ENCODE measurements at places on chromosomes 13 and 19. TPM values are rescaled to one million over a fixed set of nuclear protein-coding genes. Genes with fewer than 3 reads are reported as not detected.
A peak's percentile ranks its signal among the peaks of the same experiment; 100 is the strongest.

DNA sequence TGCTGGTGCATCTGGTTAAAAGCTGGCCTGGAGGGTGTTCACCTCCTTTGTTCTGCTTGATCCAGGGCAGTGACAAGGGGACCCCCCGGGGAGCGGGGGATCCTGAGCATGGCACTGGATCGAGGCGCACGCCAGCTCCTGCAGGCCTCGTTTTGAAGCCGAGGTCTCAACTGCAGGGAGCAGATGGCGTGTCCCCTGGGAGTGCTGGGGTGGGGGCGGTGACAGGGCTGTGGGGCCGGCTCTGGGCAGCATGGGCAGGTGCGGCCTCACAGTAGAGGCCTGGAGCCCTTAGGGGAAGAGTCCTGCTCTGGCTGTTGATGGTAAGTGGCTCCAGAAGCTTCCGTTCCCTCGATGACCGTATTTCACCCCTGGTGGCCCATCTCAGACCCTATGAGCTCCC, 51.8 kb downstream of the CRTC1 start:
- no peak for DNase-seq

DNA sequence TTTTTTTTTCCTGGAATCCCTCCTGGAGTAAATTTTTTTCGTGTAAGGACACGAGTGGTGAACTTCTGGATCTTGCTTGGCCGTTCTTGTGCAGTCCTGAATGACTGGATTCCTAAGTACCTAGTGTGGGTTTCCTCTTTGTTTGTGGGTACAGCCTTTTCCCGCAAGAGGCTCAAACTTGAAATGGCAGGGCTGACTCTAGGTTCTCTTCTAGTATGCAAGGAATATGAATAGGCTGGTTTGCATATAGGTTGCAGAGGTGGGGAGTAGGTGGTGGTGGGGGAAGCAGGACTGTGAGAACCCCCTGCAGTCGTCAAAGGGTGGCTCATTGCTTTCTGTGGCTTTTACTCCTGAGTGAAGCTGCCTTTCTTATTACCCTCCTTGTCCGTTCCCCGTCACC, 13.6 kb downstream of the UBAC2 start:
- DNase-seq: no peak

DNA sequence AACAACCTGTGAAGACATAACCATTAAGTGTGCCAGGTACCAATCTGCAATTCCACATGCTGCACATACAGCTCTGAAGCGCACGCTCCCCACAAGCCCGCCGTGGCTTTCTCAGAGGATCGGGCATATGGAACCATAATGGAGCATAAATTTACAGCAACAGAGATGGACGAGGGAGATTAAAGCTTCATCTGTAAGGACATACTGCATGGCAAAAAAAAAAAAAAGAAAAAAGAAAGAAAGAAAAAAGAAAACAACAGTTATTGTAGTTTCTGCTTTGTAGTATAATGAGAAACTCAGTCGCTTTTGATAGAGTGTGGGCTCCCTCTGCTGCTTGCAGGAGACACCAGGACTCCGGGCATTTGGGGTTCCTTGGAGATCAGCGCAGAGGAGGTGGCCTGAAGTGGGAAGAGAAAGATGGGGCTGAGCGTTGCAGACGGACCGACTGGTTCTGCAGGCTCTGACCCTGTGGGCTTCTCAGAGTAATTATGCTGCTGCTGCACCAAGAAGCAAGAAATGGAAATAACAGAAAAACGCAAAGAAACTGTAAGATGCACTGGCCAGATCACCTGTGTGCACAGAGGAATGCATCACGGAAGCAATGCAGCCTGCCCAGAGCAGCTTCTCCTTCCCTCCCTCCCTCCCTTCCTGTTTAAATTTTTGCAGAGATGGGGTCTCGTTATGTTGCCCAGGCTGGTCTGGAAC, 10.8 kb upstream of the PDCD5 start:
- peak; percentile 67 for DNase-seq

GRCh38 chr13:49567491-49567890, 17.9 kb downstream of the RCBTB1 start:
- DNase-seq: no peak

DNA sequence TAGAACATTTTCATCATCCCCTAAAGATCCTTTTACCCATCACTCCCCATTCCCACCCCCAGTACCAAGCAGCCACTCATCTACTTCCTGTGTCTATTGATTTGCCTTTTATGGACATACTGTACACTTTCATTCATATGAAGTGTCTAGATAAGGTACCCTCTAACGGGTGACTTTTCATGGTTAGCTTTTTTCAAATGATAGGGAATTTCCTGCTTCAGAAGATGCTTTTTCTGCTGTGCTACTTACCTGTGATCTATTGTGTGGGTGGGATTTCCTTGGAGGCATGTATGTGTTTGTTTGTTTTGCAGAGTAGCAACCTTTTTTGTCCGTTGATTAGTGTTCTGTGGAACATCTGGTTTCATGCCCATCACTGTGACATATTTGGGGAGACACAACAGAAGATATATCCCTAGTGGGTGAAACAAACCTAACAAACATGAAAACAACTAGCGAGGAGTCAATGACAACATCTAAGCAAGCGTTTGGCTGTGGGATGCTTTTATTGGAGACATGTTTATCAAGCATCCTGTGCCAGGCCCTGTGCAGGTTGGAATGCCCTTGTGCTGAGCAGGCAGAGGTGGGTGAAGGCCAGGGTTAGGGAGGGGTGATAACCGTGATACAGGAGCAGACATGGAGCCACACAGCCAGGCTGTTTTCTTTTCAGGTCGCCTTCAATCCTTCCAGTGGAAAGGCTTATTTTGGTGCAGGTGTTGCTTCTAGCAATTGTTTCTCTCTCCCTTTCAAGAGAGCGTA, 17.6 kb downstream of the SPINT2 start:
- DNase-seq: no peak

DNA sequence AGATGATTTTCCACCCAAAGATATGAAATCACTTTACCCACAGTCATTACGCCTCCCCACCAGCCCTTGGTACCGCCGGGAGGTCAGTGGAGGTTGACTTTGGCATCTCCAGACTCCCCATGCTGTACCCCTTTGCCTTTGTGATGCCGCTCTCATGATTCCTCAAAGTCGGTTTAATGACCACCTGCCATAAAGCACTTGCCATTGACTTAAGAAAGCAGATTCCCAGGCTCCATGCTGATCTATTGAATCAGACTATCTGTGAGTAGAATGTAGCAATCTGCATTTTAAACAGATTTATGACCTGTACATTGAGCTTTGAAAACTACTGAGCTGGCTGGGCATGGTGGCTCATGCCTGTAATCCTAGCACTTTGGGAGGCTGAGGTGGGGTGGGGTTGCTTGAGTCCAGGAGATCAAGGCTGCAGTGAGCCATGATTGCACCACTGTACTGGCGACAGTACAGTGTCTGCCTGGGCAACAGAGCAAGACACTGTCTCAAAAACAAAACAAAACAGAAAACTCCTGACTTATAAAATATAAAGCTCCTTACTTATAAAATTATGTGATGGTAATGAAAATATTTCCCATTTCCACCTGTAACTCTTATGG, 235.2 kb downstream of the KLF5 start:
- no peak for DNase-seq

- peak; percentile 9 for DNase-seq
Measured at GRCh38 chr13:48852911-48853727, 122.6 kb upstream of the FNDC3A start.

DNA sequence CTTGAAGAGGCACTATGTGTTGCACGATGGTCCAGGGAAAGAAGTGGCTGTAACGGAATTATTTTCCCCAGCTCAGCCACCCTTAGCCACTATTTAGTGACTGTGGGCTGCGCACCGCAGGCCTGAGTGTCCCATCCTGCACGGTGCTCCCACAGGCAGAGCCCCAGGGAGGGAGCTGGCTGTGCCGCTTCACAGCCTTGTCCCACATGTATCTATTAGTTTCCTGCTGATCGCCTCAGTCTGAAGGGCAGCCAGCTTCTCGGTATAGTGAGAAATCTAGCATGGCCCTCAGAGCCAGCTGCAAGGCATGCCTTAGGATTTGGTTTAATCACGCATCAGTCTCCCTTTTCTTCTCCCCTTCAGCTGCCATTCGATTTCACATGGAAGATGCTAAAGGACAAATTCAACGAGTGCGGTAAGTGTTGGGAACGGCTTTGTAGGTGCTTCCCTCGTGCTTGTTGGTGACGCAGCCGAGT, 15.7 kb downstream of the PRAM1 start:
- DNase-seq: no peak

DNA sequence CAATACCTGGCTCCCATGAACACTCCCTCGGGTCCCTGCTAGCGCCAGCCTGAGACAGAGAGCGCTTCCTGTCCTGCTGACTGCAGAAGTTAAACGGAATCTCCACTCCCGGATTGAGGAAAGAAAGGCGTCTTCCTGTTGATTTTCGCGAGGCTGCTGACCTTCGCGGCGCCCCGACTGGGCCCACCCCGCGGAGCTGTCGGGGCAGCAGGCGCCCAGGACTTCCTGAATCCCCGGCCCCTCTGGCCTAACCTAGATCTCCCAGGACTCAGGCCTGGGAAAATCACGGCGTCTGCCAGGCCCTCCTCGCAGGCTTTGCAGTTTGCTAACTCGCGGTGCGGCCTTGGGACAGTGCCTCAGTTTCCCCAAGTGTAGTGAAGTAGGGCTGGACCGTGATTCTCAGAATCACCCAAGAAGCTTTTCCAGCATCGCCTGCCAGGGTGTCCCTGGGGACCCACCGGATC, 108.8 kb downstream of the KCTD15 start:
- peak; percentile 44 for DNase-seq

GRCh38 chr13:93420887-93421286, 194.3 kb downstream of the GPC6 start:
- no peak for DNase-seq

GRCh38 chr13:54449922-54450321, 1421.3 kb downstream of the OLFM4 start:
- no peak for DNase-seq

GRCh38 chr19:17347361-17347760, 10.0 kb downstream of the GTPBP3 start:
- DNase-seq: peak; percentile 90

DNA sequence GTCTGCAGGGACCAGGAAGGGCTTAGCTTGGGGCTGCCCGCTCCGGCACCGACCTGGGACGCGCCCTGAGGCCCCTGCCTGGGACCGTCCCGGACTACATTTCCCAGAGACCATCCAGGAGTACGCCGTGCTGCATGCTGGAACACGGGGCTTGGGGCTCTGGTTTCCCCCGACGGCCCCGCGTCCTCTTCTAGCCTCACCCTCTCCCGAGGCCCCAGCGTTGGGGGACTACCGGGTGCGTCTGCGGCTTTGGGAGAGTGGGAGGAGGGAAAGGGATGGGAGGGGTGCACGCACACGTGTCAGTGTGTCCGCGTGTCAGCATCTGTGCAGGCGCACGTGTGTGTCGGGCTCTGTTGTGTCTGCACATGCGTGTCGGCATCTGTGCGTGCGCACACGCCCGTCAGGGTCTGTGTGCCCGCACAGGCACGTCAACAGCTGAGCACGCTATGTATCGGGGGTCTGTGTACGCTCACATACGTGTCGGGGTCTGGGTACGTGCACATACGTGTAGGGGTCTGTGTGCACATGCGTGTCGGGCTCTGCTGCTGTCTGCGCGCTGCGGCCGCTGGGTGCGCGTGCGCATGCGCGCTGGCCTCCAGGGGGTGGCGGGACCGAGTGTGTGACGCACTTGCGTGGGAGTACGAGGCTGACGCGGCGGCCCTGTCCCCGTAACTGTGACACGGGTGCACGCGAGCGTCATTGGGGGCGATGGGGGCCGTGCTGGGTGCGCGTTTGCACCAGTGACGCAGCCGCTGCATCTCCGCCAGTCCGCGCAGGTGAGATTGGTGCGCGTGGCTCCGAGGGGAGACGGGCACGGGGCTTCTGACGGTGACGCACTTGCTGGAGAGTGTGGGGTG, at the start of gene ZNF331:
ZNF331 (plus strand) TSS at position 625 of the 857 bp plus-strand sequence. CDS start 31,232 bp downstream, outside the sequence.
- DNase-seq: peak; percentile 74

- DNase-seq: peak; percentile 65
Measured at GRCh38 chr19:2273356-2274184, 8.4 kb downstream of the PEAK3 start.

DNA sequence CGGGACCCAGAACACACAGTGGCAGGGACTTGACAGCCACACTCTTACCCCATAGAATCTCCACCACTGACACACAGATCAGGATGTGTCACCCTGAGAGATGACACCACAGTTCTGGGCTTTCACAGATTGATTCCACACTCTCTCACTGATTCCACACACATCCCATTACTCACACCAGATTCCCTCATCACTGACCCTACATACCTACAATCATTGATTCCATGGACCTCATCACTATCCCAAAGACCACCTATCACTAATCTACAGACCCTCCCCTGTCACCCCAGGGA, 57.6 kb upstream of the ZNF527 start:
- DNase-seq: no peak

- DNase-seq: no peak
Measured at GRCh38 chr13:80239571-80240255, 101.2 kb downstream of the SPRY2 start.

DNA sequence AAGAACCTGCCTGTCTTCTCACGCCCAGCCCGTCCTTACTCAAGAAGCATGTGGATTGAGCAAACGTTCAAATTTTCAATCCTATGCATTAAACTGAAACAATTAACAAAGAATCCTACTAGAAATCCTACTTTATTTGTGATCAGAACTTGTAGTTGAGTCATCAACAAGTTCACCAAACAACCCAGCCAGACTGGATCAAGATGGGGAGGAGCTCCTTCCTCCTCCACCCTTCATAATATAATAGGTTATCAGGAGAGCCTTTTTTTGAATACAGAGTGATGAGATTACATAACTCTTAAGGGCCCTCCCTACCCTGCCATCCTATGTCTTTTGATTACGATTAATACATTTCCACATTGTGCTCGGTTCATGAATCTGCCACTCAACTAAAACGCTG, 32.7 kb downstream of the SOX21 start:
- no peak for DNase-seq

DNA sequence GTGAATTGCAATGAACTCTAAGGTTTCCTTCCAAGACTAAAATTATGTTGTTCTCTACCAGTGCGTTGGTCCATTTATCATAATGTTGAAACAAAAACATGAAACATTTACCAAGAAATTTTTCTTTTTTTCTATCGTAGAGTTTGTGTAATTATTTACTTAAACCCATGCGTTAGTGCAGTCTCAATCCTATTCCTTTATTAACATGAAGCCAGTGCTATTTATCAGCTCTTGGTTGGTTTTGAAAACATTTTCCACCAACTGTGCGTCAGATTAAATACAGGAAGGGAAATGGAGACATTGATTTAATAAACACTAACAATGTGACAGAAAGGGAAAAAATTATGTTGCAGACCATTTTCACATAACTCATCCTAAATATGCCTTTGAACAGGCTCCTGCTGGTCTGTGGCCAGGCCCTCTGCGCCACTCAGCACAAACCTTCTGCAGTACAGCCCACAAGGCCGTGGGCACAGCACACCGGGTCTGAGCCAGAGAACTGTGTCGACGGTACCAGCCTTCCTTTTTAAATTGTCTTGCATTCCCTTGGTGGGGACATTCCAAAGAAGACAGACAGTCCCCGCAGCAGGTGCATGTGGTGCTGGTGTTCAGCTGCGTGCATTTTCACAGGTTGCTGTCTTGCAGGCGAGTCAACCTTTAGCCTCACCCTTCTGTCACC, 135.8 kb downstream of the SHISA2 start:
- no peak for DNase-seq

NPAS1 gene
- total RNA-seq: not detected

PDX1 gene
- total RNA-seq: not detected

DCLK1 gene
- total RNA-seq: 0.20 TPM

IGFL3 gene
- total RNA-seq: not detected

FXYD7 gene
- not detected for total RNA-seq

OR7C1 gene
- under 0.01 TPM for total RNA-seq

TRPM4 gene
- 8.3 TPM for total RNA-seq

TEKTIP1 gene
- total RNA-seq: not detected

CEACAM3 gene
- not detected for total RNA-seq

ZNF682 gene
- 2.4 TPM for total RNA-seq

All from RPMI7951 (cell line).